ENCODE measurements at places on chromosomes 2 and 18.

DNA sequence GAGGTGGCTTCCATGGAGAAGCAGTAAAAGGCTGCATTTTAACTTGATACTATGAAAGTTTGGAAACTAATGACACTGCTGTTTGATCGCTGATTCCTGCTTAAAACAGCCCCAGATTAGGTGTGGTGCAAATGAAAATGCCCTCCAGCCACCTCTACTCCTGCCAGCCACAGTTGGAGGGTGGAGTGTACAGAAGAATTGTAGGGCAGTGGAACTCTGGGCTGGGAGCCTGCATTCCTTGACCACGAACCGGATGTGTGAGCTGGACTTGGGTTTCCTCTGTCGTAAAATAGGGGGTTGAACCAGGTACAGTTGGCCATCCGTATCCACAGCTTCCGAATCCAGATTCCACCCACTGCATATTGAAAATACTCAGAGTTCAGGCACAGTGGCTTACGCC lies 84.6 kb upstream of the RFX8 start:
- no peak for DNase-seq

DNA sequence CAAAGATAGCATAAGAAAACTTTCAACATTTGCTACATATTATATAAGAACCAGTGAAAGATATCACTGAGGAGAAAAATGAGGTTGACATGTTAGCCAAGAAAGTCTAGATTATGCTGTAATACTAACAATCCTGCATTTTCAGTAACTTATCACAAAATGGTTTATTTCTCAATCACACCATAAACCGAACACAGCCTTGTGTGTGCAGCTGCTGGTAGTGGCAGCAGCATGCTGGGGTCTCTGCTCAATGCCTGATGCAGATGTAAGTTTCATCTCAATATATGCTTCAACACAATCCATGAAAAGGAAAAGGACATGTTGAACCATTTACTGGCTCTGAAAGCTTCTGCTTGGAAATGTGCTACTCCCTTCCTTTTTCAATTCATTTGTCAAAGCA lies 376.3 kb downstream of the GPD2 start:
- no peak for DNase-seq

DNA sequence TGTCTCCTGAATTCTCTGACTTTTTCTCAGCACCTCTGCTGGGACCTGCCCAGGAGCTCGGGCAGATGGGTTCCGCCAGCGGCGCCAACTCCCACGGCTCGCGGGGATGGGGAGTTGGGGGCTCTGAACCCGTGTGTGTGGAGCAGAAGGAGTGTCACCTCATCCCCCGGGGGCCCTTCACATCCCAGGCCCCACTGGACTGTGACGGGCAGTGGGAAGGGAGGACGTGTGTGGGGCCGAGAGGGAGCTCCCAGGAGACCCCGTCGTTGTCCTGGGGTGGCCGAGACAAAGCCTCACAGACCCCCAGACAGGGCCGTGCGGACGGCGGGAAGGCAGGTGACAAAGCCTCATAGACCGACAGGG lies 130.0 kb upstream of the CTDP1 start:
- no peak for DNase-seq

DNA sequence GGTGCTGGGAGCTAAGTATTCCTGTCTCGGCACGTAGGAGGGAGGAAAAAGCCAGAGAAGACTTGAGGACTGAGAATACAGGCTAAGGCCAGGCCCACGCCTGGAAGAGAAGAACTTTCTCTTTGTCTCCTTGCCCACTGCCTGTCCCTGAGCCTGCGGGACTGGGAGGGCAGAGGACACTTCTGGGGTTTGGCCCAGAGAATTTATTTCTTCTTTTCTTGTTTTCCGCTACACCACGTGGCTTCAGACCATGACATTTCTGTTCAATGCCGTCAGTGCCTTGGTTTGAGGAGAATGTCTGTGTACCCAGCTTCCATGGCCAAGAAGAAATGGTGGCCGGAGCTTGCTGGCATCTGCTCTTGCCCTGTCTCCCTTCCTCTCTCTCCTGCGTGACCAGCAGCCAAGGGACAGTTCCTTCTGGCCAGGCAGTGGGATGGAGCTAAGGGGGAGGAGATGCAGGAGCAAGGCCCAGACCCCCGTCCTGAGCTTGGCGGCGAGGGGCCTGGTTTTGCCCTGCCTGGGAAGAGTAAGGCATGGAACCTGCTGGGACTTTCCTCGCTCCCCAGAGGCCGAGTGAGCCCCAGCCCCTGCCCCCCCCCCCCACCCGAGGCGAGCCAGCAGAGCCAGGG lies 140.3 kb downstream of the KLHL29 start:
- no peak for DNase-seq

GRCh38 chr18:72541871-72542332 lies 2.2 kb downstream of the CBLN2 start:
- DNase-seq, result no peak

DNA sequence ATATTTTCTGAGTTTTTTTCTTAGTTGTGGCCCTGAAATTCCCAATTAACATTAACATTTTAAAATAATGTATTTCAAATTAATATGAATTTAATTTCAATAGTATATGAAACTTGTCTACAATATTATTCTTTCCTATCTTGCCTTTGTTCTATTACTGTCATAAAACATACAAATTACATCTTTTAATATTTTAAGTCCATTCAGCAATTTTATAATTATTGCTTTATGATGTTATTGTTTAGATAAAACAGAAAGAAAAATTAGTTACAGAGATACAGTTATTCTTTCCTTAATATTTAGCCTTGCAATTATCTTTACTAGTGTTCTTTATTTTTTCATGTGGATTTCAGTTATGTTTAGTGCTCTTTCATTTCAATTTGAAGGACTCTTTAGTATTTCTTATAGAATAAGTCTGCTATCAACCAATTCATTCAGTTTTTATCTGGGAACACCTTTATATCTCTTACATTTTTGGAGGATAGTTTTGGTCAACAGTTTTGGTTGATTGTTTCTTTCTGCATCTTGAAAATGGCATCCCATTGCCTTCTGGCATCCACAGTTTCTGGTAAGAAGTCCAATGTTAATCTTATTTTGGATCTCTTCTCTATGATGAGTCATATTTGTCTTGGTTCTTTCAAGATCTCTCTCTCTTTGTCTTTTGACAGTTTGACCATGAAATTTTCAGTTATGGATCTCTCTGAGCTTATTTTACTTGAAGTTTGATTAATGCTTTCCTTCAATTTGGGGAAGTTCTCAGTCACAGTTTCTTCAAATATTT lies 76.9 kb upstream of the CHST9 start:
- no peak for DNase-seq

DNA sequence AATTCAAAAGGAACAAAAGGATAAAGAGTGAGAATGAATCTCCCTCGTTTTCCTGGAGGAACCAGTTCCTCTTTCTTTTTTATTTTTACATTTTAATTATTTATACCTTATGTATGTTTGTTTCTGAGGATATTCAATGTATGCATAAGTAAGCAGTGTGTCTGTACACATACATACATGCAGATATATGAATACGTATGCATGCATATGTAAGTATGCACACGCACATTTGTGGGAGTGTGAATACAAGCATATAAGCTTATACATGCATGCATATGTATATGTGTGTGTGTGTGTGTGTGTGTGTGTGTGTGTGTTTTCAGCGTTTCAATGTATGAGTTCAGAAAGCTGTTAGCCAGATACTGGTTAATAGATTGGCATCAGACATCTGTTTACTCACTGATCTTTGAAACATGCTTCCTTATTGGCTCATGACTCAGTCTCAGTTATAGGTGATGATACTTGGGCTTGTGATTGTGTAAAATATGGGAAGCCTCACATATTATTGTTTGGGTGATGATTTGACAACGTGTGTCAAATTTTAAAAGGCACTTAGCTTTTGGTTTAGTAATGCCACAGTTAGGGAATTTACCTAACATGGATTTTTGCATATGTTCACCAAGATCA lies 279.7 kb upstream of the TRIB2 start:
- DNase-seq, result no peak

DNA sequence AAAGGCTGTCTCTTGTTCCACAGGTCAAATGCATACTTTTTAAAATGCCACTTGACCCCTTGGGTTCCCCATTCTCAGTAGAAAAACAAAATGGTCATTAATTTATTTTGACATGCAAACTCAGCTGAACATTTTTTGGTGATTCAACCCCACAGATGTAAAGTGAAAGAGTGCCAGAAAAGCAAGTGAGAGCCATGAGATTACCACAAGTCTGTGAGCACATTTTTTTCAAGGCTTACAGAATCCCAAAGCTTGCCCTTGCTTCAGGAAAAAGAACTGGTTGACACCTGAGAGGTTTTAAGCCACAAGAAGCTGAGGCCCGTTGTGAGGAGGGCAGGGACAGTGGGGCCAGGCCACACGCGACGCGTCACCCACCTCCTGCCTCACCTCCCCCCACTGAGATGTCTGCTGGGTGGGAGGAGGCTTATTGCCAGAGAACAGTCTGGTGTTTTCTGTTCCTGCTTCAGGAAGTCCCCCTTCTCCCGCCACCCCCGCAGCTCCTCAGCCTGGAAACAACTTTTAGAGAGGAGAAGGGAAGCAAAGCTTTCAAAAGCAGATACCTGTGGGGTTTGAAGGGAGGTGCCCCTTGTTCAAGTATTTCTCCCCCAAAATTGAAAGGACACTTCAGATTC lies 70.4 kb upstream of the CYP1B1 start:
- no peak for DNase-seq

- no peak for DNase-seq
Measured at GRCh38 chr18:76263046-76264005, 231.7 kb downstream of the ZNF516 start.

DNA sequence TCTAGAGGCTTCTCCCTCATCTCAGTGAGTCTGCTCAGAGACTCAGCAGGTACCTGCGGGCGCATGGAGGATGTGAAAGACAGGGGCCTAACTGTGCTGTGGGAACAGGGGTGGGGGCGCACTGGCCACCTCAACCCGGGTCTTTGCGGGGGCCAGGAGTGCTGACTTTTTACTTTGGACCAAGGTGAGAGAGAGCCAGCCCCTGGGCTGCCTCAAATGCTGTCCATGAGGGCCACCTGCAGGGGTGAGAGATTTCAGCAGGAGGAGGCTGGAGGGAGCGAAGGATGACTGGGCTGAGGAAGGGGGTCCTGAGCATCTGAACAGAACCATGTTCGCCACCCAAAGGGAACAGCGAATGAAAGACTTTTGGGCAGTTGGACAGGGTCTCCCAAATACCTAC lies 129.4 kb downstream of the TNS1 start:
- DNase-seq, result no peak

GRCh38 chr2:56108806-56109205 lies 75.0 kb upstream of the CCDC85A start:
- DNase-seq, result no peak

DNA sequence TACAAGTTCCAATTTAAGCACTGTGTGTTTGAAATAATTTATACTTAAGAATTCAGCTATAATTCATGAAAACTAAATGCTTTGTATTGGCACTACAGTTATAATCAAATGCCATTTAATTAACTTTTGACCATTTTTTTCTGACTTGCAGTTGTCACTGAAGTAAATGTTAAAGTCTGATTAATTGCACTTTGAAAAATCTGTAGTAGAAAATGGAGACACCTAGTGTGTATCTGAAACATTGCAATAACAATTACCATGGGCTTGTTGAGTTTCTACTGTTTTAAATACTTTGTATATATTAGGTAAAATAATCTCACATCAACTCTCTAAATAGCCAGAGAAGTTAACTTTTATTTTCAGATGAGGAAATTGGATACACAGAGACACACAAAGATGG lies 458.6 kb upstream of the FSIP2 start:
- no peak for DNase-seq

GRCh38 chr2:2027271-2027670 lies 283.0 kb upstream of the PXDN start:
- no peak for DNase-seq

- DNase-seq, result no peak
Measured at GRCh38 chr2:479031-479430, 191.1 kb upstream of the ALKAL2 start.

- DNase-seq, result no peak
Measured at GRCh38 chr2:10951558-10952414, 40.1 kb downstream of the KCNF1 start.

GRCh38 chr2:37976411-37976810 lies 51.3 kb downstream of the RMDN2 start:
- no peak for DNase-seq

- no peak for DNase-seq
Measured at GRCh38 chr2:215780313-215780712, 233.0 kb downstream of the MREG start.

GRCh38 chr2:179981085-179981484 lies 26.0 kb downstream of the CWC22 start:
- no peak for DNase-seq

- DNase-seq, result no peak
Measured at GRCh38 chr2:41957431-41957830, 90.4 kb upstream of the PKDCC start.

DNA sequence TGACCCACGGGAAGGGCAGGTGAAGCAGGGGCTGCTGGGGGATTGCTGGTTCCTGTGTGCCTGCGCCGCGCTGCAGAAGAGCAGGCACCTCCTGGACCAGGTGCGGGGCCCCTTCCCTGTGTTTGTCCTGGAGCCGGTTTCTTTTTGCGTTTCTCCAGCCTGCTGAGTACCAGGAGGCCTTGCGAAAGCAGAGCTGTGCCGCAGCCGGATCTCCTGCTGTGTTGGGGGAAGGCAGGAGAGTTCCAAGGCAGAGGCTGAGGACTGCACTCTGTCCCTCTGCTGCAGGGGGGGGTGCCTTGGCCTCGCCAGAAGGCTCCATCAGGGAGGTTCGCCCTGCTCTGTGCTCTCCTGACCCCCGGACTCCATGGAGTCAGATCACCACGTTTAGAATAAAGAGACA lies 2.8 kb downstream of the CAPN10 start:
- no peak for DNase-seq

DNA sequence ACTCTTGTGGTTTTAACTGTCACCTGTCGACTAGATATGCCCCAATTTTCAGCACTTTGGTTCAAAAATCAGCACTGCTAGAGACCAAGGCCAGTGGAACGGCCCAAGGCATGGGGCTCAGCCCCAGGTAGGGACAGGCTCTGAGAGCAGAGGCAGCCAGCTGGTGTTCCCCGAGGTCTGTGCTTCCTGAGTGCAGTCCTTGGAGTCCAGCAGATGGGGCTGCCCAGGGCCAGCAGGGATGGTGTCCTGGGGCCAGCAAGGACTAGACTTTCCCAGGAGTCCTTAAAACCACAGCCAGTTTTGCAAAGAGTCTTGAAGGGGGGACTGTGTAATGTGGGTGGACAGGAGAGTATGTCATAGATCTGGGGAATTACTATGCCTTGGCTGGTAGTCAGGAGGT lies 56.3 kb downstream of the POMC start:
- DNase-seq, result no peak

- no peak for DNase-seq
Measured at GRCh38 chr18:72232644-72233043, 311.5 kb downstream of the CBLN2 start.

Data from stimulated activated CD4-positive, alpha-beta T cell treated with anti-CD3 and anti-CD28 coated beads, Interleukin-12 subunit alpha, Interleukin-12 subunit beta, amount 100 ng/mL, for 4 hours (primary cell).